ENCODE measurements at places on chromosomes 1 and 21.

GRCh38 chr1:155485945-155486344, 76.7 kb downstream of the ASH1L start:
- DNase-seq = no peak

DNA sequence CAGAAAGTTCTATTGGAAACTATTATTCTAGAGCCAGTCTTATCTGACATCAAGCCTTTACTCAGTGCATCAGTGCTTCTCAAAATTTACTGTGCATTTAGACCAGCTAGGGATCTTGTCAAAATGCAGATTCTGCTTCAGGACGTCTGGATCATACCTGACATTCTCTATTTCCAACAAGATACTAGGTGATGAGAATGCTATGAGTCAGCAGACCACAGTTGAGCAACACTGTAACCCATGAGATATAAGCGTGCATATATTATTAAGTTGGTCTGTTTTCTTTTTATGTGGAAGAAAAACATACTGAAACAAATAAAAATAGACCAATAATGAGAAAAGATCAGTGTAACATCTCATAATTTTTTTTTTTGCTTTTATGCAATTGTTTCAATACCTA, 40.4 kb upstream of the KCNH1 start:
- DNase-seq = no peak

GRCh38 chr1:110039641-110040040, 5.2 kb downstream of the STRIP1 start:
- no peak for DNase-seq

DNA sequence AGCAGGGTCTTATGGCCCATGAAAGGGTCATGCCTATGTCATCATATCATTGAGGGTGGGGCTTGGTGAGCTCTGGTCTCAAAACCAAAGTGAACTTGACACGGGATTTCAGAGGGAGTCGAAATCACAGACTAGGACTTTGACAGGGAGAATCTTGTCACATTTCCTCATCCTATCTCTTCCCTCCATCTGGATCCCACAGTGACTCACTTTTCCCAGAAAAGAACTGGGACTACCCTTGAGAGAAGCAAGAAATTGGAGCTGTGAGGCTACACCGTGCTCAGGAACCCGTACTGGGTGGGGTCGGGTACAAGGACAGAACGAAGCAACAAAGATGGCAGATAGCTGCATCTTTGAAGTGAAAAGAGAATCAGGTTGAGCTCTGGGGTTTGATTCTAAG, 69.5 kb downstream of the ZSCAN20 start:
- DNase-seq = no peak

- no peak for DNase-seq
Observed at GRCh38 chr1:161784968-161785367, 18.8 kb downstream of the ATF6 start.

GRCh38 chr1:201656311-201657032, 117.5 kb downstream of the NAV1 start:
- DNase-seq = no peak

Data from stimulated activated CD8-positive, alpha-beta memory T cell treated with anti-CD3 and anti-CD28 coated beads, Interleukin-7, amount 100 ng/mL, for 4 hours (primary cell).